ENCODE measurements at places on chromosomes 7 and 10. TPM values are rescaled to one million over a fixed set of nuclear protein-coding genes. Genes with fewer than 3 reads are reported as not detected.

SLC18A3 gene
- not detected for total RNA-seq

IL2RA gene
- total RNA-seq: 6.4 TPM

TCF7L2 gene
- 29.6 TPM for total RNA-seq

GIMAP1 gene
- total RNA-seq: 5.4 TPM

NEURL1 gene
- total RNA-seq: 0.48 TPM

FAM180A gene
- total RNA-seq: 11.9 TPM

GBX1 gene
- not detected for total RNA-seq

LIPK gene
- total RNA-seq: not detected

NEUROD6 gene
- not detected for total RNA-seq

SEMA3C gene
- 89.3 TPM for total RNA-seq

TLX1 gene
- total RNA-seq: not detected

RNF32 gene
- 0.33 TPM for total RNA-seq

PLEKHS1 gene
- total RNA-seq: not detected

LIPN gene
- not detected for total RNA-seq
